ENCODE measurements at places on chromosomes 3 and 15.

- DNase-seq, result no peak
These were observed 155.8 kb upstream of the ATP11B start for GRCh38 chr3:182637350-182638110.

DNA sequence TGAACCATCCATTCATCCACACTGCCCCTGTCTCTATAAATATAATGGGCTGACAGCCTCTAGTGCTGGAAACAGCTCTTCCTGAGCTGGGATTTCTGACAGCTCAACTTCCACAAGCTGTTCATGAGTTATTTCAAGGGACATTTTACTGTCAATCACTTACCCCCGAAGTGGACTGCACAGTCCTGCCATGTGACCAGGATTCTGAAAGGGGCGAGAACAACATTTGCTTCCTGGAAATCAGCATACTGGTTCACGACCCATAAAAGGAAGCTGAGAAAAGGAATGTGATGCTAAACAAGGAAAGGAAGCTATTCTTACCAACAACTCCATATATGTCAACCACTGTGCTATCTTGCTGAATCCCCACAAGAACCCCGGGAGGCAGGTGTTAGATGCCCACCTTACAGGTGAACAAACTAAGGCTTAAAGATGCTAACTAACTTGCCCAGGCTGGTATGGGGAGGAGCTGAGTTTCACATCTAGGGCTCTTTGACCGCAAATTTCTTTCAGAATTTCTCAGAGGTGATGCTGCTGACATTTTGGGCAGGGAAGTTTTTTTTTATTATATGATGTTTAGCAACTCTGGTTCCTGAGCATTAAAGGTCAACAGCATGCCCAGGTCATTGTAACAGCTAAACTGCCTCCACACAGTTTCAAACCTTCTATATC lies 16.5 kb upstream of the REC114 start:
- DNase-seq, result no peak

GRCh38 chr15:85757939-85758654 lies 36.6 kb downstream of the KLHL25 start:
- no peak for DNase-seq

DNA sequence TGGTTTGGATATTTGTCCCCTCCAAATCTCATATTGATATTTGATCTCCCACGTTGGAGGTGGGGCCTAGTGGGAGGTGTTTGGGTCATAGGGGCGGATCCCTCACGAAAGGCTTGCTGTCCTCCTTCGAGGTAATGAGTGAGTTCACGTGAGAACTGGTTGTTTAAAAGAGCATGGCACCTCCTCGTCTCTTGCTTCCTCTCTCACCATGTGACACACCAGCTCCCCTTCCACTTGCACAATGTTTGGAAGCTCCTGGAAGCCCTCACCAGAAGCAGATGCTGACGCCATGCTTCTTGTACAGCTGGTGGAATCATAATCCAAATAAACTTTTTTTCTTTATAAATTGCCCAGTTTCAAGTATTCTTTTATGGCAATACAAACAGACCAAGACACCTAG lies 38.6 kb downstream of the RFTN1 start:
- no peak for DNase-seq

GRCh38 chr3:27789420-27789819 lies 67.3 kb upstream of the EOMES start:
- no peak for DNase-seq

DNA sequence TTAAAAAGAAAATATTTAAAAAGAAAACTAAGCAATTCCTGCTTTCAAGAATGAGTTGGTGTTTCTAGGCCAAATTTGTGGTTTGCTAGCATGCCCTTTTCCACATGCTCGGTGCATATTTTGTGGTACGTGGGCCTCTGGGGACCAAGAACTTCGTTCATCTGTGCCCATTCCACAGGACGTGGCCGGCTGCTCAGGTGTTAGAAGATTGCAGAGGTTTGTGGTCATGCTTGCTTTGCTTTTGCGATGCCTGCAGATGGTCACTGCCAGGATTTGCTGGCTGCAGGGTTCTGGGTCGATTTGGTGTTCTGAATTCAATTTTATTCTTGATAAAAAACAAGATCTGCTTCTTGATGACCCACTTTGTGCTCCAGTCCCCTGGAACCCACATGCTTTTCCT lies 7.5 kb downstream of the PSTPIP1 start:
- DNase-seq, result no peak

DNA sequence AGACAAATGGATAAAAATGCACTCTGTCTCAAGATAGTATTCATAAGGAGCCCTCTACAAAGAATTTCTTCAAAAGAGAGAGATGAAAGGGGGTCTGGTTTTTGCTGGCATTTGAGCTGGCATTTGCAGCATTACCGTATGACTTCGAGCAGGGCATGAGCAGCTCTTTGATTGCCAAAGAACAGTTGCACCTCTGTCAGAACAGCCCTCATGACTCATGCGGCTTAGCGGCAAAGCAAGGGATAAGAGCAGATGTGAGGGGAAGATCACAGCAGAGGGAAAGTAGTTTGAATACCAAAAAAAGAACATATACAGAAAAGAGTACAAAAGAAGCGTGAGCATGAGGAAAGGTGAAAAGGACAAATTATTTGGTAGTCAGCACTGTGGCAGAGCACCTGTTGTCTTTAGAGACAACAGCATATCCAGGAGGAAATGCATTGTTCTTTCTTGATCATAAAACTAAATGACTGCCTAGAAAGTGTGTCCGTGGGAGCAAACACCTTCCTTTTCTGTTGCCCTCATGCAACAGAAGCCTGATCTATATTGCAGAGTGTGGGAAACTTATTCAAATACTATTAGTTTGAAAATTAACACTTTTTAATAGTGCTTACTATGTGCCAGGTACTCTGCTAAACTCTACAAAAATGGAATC lies 80.5 kb upstream of the SLC24A5 start:
- DNase-seq, result no peak

Data from activated naive CD8-positive, alpha-beta T cell treated with anti-CD3 and anti-CD28 coated beads, Interleukin-2, amount 50 U/mL, for 16 hours (primary cell).